Muscle of leg (tissue), 16 donors: ENCODE measurements at places on chromosomes 16 and 17. TPM values are rescaled to one million over a fixed set of nuclear protein-coding genes. Genes with fewer than 3 reads are reported as not detected.
A peak's percentile ranks its signal among the peaks of the same experiment; 100 is the strongest.

DNA sequence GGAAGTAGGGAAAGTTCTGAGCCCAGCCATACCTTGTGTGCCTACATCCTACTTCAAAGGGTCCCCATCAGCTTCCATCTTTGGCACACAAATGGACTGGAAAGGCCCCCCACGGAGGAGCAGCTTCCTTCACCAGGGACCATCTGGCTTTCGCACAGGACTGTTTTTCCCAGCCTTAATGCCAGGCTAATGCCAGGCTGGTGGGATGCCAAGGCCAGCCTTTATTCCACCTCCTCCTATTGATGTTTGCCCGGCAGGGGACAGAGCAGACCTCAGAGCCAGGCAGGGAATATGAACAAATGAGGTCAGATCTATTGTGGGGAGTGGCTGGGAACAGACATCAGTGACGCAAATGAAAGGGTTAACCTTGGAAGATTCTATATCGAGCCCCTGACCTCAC is 5.7 kb downstream of the GPR179 start:
- DNase-seq: no peak

- no peak for DNase-seq
These were observed 227.6 kb upstream of the WSB1 start for GRCh38 chr17:27066315-27066714.

DNA sequence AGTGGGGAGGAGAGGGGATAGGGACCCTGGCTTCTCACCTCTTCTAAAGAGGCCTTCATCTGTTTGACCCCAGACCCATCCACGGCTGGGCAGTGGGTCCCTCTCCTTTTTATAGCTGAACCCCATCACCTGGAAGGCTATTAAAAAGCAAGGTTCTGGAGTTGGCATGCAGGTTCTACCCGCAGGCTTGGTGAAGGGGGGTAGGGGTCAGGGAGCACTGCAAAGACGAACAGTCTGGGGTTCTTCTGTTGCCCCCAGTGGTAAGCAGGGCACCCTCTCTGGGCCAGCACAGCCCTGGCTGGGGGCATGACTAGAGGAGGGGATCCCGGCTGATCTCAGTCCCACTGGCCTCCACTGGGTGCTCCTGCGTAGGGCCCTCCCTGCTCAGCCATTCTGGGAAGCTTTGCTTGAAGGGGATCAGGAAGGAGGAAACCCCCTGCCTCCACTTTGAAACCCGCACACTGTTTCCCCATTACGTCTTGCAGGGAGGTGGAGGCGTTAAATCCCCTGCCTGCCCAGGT is 13.6 kb downstream of the CMIP start:
- no peak for DNase-seq

The TAF15 gene
- polyA plus RNA-seq: 162 TPM

The TCAP gene
- 425 TPM for polyA plus RNA-seq

The SEPTIN12 gene
- polyA plus RNA-seq: not detected

GRCh38 chr17:79285973-79286372 is 211.3 kb downstream of the ENGASE start:
- no peak for DNase-seq

DNA sequence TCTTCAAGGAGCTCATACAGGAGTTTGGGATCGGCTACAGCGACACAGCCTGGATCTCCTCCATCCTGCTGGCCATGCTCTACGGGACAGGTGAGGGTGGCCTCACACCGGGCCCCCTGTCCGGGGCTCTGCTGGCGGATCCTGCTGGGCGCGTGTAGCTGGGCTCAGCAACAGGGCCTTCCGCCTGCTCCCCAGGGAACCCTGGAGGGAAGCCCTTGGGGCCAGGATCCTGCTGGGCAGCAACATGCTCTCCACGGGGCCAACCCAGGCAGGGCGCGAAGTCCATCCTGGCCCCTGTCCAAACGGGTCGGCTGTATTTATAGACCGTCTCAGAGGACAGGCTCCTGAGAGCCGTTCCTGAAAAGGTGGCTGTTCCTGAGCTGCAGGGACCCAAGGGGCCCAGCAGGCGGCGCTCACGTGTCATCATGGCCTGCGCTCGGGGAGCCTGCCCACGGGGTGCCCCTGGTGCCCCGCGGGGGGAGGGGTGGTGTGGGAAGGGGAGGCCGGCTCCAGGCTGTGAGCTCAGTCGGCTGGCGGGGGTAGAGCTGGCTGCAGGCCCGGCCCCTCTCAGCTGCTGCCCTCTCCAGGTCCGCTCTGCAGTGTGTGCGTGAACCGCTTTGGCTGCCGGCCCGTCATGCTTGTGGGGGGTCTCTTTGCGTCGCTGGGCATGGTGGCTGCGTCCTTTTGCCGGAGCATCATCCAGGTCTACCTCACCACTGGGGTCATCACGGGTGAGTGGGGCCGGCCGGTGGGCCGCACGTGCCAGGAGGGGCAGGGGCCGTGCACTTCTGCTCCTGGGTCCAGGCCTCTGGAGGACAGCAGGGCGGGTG is 7.5 kb downstream of the SLC16A3 start:
- peak; percentile 81 for DNase-seq

The ASIC2 gene
- polyA plus RNA-seq: 0.12 TPM

DNA sequence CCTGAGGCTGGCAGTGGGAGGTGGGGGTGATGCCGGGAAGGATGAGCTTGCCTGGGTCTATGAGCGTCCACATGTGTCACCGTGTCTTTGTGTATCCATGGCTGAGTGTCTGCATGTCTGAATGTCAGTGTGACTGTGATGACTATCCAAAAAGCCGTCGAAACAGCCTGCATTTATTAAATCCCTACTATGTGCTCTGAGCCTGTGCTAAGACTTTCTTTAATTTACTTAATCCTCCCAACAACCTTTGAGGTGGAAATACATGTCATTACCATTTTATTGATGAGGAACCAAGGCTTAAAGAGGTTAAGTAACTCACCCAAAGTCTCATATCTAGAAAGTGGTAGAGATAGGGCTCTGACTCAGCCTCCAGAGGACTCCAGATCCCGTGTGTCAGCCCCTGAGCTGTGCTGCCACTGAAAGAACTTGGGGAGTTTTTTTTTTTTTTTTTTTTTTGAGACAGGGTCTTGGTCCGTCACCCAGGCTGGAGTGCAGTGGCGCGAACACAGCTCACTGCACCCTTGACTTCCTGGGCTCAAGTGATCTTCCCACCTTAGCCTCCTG is 20.0 kb downstream of the ARHGAP23 start:
- no peak for DNase-seq

DNA sequence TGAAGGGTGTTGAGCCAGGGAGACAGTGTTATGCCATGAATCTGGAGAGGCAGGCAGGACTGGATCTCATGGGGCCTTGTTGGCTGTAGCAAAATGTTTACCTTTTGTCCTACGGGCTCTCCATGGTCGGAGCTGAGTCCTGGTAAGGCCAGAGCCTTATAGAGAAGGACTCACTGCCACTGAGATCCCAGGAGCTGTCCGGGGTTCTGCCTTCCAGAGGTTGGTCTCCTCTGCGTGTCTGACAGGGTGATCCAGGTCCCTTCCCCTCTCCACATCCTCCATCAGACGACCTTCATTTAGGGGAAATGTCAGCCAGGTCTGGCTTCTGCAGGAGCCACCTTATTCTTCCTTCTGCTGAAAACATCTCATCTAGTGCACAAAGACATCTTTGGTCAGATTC is 285.2 kb upstream of the N4BP1 start:
- no peak for DNase-seq

The AHSP gene
- polyA plus RNA-seq: 7.6 TPM

DNA sequence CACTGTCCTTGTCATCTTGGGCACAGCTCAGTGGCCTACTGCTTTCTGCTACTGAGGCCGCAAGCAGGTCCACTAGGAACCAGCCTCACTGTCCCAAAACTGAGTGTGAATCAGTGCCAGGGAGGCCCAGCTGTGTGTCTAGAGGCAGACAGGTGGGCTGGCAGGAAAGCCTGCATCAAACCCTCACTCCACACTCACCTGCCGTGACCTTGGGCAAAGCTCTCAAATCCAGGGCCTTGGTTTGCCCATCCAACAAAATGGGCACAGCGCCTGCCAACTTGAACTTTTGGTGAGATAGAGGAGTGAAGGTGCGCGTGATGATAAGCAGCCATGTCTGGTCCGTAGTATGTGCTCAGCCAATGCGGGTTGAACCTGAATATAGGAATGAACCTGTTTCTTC is 14.8 kb downstream of the ATP2C2 start:
- DNase-seq: no peak
